Fibroblast of lung (primary cell): ENCODE measurements at places on chromosomes 16 and 17. TPM values are rescaled to one million over a fixed set of nuclear protein-coding genes. Genes with fewer than 3 reads are reported as not detected.

- peaks cover 18% of the 10 kb centered on the region for H3K4me1 ChIP-seq
- DNase-seq, result no peak
- H3K4me3 ChIP-seq, result no peak overlapping the region
- H3K36me3 ChIP-seq, result no peaks in the 10 kb centered on the region
- H3K27ac ChIP-seq, result no peak overlapping the region
Measured at GRCh38 chr16:57110937-57111336, 18.6 kb downstream of the CPNE2 start.

- no peak overlapping the region for H3K4me3 ChIP-seq
- H3K27ac ChIP-seq, result no peak overlapping the region
- H3K27me3 ChIP-seq, result no peaks in the 10 kb centered on the region
- no peaks in the 10 kb centered on the region for H3K36me3 ChIP-seq
- DNase-seq, result no peak
Measured at GRCh38 chr17:9421525-9421924, 154.1 kb downstream of the STX8 start.

The CCL14 gene
- total RNA-seq, result not detected in 2 replicates

- H3K27me3 ChIP-seq, result no peaks in the 10 kb centered on the region
- DNase-seq, result no peak
- no peaks in the 10 kb centered on the region for H3K36me3 ChIP-seq
- peak overlapping the region; percentile 89 for H3K27ac ChIP-seq
- H3K4me1 ChIP-seq, result peaks cover 2% of the 10 kb centered on the region
Measured at GRCh38 chr16:4182581-4183236, 59.2 kb downstream of the SRL start.

DNA sequence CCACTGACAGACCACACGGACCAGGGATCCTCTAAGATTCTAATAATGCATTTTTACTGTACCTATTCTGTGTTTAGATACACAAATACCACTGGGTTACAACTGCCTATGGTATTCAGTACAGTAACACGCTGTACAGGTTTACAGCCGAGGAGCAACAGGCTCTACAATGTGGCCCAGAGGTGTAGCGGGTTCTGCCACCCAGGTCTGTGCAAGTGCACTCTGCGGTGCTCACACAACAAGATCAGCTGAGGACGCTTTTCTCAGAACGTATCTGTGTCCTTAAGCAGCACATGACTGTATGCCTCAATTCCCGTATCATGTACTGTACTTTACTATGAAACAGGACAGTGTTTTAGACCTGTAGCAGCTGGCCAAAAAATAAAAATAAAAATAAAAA lies 6.5 kb downstream of the ZCCHC14 start:
- no peak overlapping the region for H3K27ac ChIP-seq
- peaks cover 2% of the 10 kb centered on the region for H3K36me3 ChIP-seq
- no peak overlapping the region for H3K4me3 ChIP-seq
- no peaks in the 10 kb centered on the region for H3K27me3 ChIP-seq
- H3K4me1 ChIP-seq, result peaks cover 23% of the 10 kb centered on the region

The CSH2 gene
- not detected in 2 replicates for total RNA-seq

DNA sequence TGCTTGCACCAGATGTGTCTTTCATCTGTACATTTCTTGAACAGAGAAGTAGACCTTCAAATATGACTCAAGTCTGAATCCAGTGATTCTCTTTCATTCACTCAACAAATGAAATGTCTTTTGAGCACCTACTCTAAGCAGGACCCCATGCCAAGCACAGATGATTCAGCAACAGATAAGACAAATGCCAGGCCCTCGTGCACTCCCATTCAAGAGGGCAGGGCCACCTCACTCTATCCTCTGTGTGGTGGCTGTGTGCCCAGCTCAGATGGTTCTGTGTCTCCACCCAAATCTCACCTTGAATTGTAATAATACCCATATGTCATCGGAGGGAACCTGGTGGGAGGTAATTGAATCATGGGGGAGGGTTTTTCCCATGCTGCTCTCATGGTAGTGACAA lies 74.1 kb upstream of the NKD1 start:
- no peaks in the 10 kb centered on the region for H3K4me1 ChIP-seq
- no peak overlapping the region for H3K27ac ChIP-seq
- no peaks in the 10 kb centered on the region for H3K36me3 ChIP-seq
- no peak overlapping the region for H3K4me3 ChIP-seq
- peaks cover 4% of the 10 kb centered on the region for H3K27me3 ChIP-seq

The CCL11 gene
- not detected in 2 replicates for total RNA-seq

The C17orf75 gene
- 13.6 and 30.2 TPM in 2 replicates for total RNA-seq

GRCh38 chr17:42212382-42212781 lies 18.1 kb upstream of the GHDC start:
- H3K27ac ChIP-seq, result no peak overlapping the region
- H3K27me3 ChIP-seq, result no peaks in the 10 kb centered on the region
- no peak overlapping the region for H3K4me3 ChIP-seq
- no peaks in the 10 kb centered on the region for H3K4me1 ChIP-seq

The ZSCAN32 gene
- 10.0 and 13.7 TPM in 2 replicates for total RNA-seq

- H3K4me3 ChIP-seq, result no peak overlapping the region
- no peaks in the 10 kb centered on the region for H3K27me3 ChIP-seq
- no peak overlapping the region for H3K27ac ChIP-seq
- H3K36me3 ChIP-seq, result no peaks in the 10 kb centered on the region
Measured at GRCh38 chr16:69005641-69006355, 99.7 kb upstream of the HAS3 start.

The SLC16A5 gene
- 3.6 and 8.4 TPM in 2 replicates for total RNA-seq

The SLC47A2 gene
- total RNA-seq, result not detected in 2 replicates

DNA sequence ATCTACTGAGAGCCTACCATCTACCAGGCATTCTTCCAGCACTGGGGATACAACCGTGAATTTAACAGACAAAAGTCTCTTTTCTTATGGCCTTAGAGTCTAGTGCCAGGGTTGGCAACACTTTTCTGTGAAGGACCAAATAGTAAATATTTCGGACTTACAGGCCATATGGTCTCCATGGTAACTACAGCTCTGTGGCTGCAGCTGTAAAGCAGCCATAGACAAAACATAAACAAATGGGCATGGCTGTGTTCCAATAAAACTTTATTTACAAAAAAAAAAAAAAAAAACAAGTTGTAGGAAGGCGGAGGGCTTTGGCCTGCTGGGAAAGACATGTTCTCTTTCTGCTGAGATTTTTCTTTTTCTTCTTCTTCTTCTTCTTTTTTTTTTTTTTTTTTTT lies 98.7 kb downstream of the ABCC12 start:
- H3K4me1 ChIP-seq, result no peaks in the 10 kb centered on the region
- H3K4me3 ChIP-seq, result no peak overlapping the region
- no peak overlapping the region for H3K27ac ChIP-seq
- DNase-seq, result peak; percentile 25
- no peaks in the 10 kb centered on the region for H3K36me3 ChIP-seq

- peaks cover 9% of the 10 kb centered on the region for H3K4me1 ChIP-seq
- no peak overlapping the region for H3K4me3 ChIP-seq
- no peaks in the 10 kb centered on the region for H3K27me3 ChIP-seq
Measured at GRCh38 chr16:69526831-69527655, 38.7 kb upstream of the NFAT5 start.

DNA sequence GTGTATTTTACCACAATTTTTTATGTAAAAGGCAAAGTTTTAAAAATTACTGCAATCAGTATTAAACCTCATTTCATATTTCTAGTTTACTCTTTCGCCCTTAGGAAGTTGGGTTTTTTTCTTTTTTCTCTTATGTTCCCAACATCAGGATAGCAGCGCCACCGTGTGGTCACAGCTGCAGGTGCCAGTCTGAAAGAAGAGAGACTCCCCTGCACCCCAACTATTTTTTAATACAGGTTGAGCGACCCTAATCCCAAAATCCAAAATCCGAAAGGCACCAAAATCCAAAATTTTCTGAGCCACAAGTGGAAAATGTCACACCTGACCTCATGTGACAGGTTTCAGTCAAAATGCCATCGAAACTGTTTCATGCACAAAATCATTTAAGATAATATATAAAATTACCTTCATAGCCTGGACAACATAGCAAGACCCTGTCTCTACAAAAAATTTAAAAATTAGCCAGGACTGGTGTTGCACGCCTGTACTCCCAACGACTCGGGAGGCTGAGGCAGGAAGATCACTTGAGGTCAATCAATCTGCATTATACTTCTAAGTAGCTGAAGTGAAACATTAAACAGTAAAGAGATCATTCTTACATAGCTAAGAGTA lies 21.8 kb upstream of the ASGR2 start:
- peak; percentile 55 for DNase-seq
- no peaks in the 10 kb centered on the region for H3K4me1 ChIP-seq
- no peak overlapping the region for H3K27ac ChIP-seq
- H3K36me3 ChIP-seq, result no peaks in the 10 kb centered on the region
- H3K4me3 ChIP-seq, result no peak overlapping the region

The GCGR gene
- total RNA-seq, result not detected in 2 replicates

The KRTAP3-1 gene
- not detected in 2 replicates for total RNA-seq

The DEXI gene
- 44.7 and 49.9 TPM in 2 replicates for total RNA-seq

GRCh38 chr16:26511463-26511862 lies 555.3 kb upstream of the C16orf82 start:
- no peaks in the 10 kb centered on the region for H3K27me3 ChIP-seq
- H3K27ac ChIP-seq, result no peak overlapping the region
- H3K4me3 ChIP-seq, result no peak overlapping the region
- no peak for DNase-seq
- no peaks in the 10 kb centered on the region for H3K36me3 ChIP-seq

- peak overlapping the region; percentile 95 for H3K4me3 ChIP-seq
- H3K36me3 ChIP-seq, result no peaks in the 10 kb centered on the region
- no peak overlapping the region for H3K27ac ChIP-seq
- peaks cover 9% of the 10 kb centered on the region for H3K27me3 ChIP-seq
- H3K4me1 ChIP-seq, result peaks cover 3% of the 10 kb centered on the region
Measured at GRCh38 chr17:57256708-57257112, 387 bp downstream of the MSI2 start.

The SLC13A2 gene
- total RNA-seq, result not detected in 2 replicates
